CD4-positive, alpha-beta T cell treated with Interleukin-15 for 1 hour (primary cell): ENCODE measurements at places on chromosomes 16 and 17.

GRCh38 chr16:12891836-12892235 is 9.6 kb upstream of the SHISA9 start:
- no peak for DNase-seq

DNA sequence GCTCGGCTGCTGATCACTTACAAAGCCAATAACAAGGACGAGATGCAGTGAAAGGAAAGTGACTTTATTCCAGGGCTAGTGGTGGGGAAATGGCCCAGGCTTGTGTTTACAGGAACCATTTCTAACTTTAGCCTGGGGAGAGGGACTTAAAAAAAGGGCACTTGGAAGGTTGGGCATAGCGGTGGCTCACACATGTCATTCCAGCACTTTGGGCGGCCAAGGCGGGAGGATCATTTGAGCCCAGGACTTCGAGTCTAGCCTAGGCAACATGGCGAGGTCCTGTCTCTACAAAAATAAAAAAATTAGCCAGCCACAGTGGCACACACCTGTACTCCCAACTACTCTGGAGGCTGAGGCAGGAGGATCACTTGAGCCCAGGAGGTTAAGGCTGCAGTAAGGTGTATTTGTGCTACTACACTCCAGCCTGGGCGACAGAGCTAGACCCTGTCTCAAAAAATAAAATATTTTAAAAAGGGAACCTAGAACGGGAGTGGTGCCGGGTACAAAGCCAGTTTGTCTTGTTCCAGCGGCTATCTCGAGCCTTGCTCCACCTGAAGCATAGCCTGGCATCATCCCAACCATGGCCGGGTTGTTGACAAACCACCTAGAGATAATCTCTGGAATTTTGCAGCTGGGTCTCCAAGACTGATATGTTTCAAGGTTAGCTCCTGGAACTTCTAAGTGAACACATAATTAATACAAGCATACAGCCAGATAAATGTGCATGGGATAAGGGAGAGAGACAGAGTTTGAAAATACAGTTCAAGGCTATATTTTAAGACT is 5.7 kb upstream of the TVP23A start:
- DNase-seq: no peak

DNA sequence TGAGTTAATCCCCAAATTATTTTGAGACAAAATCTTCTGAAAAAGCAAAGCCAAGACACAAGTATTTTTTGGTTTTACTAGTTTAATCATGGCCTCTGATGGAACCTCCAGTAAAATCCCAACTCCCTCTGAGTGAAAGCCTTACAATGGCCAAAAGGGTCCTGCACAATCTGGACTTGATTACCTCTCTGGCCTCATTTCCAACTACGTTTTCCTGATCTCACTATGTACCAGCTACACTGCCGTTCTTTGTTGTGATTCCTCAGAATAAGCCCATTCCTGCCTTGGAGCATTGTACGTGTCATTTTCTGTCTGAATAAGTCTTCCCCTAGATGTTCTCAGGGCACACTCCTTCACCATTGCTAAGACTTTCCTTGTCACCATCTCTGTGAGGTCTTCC is 37.3 kb downstream of the SPOP start:
- no peak for DNase-seq

GRCh38 chr16:84408856-84409255 is 40.5 kb downstream of the ATP2C2 start:
- DNase-seq: no peak

- DNase-seq: no peak
Observed at GRCh38 chr16:63466-63865, 9.0 kb downstream of the RHBDF1 start.

- DNase-seq: no peak
Observed at GRCh38 chr17:36818134-36818825, 119.0 kb upstream of the LHX1 start.

DNA sequence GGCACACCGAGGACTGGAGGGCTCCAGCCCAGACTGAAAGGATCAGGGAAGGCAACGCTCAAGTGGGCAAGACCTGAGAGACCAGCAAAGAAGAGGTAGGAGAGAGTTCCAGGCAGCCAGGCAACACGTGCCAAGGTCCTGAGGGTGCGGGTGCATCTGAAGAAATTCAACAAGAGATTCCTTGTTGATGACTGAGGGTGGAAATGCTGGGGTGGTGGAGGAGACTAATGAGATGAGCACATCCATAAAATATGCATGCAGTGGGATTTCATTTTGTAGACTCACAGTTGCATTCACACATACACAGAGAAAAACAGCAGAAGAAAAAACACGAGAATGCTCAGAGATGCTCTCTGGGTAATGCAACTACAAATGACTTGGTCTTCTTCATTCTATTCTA is 154.8 kb upstream of the FOXF1 start:
- DNase-seq: no peak

GRCh38 chr16:78240459-78241222 is 141.2 kb downstream of the WWOX start:
- DNase-seq: no peak

DNA sequence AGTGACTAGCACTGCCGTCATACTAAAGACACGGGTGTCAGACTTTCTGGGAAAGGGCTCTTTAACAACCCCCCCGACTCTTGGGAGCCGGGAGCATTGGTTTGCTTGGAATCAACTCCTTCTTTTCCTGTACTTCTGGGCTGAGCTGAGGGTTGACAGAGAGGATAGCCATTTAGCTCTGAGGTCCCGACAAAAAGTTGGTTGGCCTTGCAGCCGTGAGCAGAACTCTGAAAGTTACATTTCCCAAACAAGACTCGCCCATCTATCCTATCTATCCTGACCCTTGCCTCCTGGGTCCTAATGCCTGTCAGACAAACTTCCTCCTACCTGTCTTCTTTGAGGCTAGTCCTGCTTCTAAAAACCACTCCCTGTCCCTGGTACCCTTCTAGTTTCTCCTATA is 460.8 kb upstream of the TOM1L1 start:
- no peak for DNase-seq

- DNase-seq: no peak
Observed at GRCh38 chr16:22425036-22425801, 50.8 kb upstream of the CDR2 start.

- DNase-seq: no peak
Observed at GRCh38 chr16:15811481-15812400, 45.1 kb downstream of the MYH11 start.

- no peak for DNase-seq
Observed at GRCh38 chr17:4520060-4520893, 21.6 kb downstream of the SPNS2 start.
